ENCODE measurements at places on chromosomes 2 and 18.
A peak's percentile ranks its signal among the peaks of the same experiment; 100 is the strongest.

GRCh38 chr2:227456772-227457171 lies 15.2 kb upstream of the AGFG1 start:
- no peak for DNase-seq

- no peak for DNase-seq
These were observed 19.9 kb downstream of the ABCG5 start for GRCh38 chr2:43818761-43819160.

DNA sequence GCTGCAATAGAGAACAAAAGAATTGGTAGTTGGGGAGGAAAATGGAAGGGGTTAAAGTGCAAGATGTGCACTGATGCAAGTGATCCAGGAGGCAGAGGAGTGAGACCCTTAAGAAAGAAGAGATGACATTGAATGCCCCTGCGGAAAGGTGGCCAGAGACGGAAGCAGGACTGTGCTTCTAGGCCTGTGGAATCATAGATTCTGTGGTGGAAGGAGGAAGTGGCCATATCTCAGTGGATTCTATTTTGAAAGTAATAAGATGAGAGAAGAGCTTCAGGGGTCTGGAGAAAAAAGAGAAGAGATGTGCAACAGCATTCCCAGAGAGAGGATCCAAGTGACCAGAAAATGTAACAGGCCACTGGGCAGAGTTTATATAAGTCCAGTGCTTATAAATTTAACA lies 18.6 kb upstream of the GYPC start:
- DNase-seq: no peak

DNA sequence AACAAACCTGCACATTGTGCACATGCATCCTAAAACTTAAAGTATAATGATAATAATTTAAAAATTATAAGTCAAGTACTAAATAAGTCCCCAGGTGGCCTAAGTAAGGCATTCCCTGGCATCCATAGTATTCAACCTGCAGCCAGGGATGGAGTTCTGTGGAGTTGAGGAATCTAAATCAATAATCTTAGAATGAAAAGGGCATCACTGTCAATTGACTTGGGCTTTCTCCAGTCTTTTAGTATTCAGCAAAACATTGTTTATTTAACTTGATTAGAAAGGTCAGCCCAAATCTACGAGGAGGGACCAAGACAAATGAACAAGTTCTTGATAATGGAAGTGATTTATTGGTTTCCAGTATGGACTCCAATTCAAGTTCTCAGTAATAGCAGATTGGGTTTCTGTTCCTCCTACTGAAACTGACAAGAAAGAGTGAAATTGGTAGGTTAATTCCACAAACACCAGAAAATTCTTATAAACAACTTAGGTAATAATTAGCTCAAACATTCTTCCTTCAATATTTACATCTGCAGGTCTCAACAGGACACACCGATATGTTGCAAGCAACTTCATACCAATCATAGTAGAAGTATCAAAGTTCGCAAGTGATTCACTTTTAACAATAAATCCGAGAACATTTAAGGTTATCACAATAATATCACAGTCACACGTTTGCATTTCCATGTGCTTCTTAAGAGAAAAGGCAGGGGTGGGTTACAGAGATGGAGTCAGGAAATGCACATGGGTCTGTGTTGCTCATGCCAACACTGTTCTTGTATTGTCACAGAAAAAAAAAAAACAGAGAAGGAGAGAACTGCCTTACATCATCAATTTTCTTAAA lies 51.7 kb upstream of the EHBP1 start:
- DNase-seq: no peak

- DNase-seq: no peak
These were observed 826.4 kb downstream of the SOCS6 start for GRCh38 chr18:71115261-71115660.

- no peak for DNase-seq
These were observed 3.7 kb downstream of the FAM171B start for GRCh38 chr2:186697536-186697935.

GRCh38 chr18:49561289-49562193 lies at the start of gene LIPG:
LIPG (plus strand) TSS chr18:49562057; CDS start chr18:49562309, 252 bp downstream.
- DNase-seq: no peak

GRCh38 chr2:224524657-224525056 lies 60.5 kb downstream of the CUL3 start:
- no peak for DNase-seq

GRCh38 chr2:72793798-72794440 lies 31.9 kb downstream of the EXOC6B start:
- DNase-seq: no peak

DNA sequence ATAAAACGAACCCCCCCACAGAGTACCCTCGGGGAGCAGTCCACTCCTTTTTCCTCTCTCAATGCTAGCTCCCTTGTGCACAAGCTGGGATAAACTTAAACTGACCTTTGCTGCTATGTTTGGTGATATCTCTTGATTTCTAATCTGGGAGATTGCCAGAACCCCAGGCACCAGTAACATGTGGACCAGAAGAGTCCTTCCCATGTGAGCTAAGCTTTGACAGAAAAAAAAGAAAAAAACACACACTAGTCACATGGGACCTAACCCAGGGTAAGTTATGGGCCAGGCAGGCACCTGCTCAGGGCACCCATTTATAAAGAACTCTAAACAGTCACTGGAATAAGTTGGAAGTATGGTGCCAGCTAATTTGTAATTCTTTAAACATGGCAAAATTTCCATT lies 242.6 kb downstream of the EN1 start:
- DNase-seq: no peak

- no peak for DNase-seq
These were observed 63.6 kb downstream of the ASXL2 start for GRCh38 chr2:25814681-25815080.

- peak; percentile 19 for DNase-seq
These were observed 57.5 kb upstream of the AGPS start for GRCh38 chr2:177334940-177335543.

GRCh38 chr2:10086950-10087349 lies 6.7 kb upstream of the CYS1 start:
- no peak for DNase-seq

DNA sequence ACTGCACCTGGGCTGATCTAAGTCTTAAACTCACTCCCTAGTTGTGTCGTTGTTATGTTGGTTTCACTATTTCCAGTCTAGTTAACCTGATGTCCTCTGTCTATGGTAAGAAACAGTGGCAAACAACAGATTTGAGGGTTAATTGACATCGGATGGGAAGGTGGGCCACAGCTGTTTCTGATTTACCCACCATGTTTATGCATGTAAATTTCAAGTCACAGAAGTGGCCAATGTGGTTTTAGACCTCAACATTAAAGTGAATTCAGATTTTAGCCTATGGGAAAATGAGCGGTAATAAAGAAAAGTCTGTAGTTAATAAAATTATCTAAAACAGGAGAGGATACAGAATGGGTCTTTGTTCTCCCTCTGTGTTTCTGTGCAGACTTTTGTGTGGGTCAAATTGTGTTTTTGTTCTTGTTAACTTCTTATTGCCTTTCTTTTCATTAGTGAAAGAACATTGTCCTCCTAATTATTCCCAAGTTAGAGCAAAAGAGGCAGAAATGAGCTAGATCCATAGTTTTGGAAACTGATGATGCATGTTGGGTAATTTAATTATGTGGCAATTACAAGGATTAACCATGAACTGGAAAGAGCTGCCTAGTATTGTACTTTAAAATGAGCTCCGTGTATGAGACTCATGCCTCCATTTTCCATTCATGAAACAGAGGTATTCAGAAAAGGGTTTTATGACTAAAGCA lies 83.2 kb downstream of the LAMA3 start:
- no peak for DNase-seq

DNA sequence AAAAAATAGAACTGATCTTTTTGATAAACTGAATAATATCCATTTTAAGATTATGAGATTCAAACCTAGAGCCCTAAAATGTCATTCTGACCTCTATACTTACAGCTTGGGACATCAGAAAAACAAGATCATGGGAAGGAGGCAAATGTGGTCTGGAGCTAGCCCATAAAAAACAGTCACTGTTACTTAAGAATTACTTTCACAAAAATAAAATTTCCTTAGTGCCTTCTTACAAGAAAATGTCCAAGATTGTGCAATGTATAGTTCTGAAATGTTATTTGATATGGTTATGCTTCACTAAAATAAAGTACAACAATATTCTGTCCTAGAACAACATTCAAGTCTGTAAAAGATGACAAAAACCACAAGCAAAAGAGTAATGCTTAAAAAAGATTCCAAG lies 247.6 kb downstream of the DYM start:
- no peak for DNase-seq

DNA sequence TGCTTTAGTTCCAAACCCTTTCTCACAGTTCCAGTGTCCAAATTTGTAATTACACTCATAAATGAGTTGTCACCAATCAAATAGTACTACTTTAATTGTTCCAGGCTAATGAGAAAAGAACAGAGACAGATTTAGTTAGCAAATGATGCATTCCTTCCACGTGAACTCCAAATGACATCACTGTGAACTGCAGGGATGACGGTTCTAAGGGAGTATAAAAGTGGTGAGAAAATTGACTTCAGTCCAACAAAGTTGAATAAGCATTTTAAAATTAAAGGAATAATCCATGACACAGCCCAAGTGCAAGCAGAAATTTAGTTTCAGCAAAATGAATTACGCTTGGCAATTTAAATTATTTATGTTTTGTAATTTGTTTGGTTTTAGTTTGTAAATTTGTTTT lies 102.0 kb upstream of the LRATD1 start:
- no peak for DNase-seq

- DNase-seq: no peak
These were observed 140.6 kb downstream of the EML6 start for GRCh38 chr2:54864096-54864495.

DNA sequence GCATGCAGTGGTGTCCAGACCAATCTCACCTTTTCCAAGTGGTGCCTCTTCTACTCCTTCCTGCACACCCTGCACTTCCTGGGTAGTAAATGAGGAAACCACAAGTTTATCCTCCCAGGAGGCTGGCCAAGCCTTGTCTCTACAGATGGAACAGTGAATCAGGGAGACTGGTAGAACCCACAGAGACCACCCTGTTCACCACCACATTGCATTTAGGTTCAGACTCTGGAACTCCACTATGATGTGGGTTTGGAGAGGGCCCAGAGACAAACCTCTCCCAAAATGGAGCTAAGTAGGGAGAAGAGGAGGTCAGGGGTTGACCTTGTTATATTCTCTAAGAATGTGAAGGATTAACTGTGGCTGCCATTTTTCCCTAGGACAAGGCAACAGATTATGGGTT lies 102.8 kb upstream of the FZD7 start:
- DNase-seq: no peak

DNA sequence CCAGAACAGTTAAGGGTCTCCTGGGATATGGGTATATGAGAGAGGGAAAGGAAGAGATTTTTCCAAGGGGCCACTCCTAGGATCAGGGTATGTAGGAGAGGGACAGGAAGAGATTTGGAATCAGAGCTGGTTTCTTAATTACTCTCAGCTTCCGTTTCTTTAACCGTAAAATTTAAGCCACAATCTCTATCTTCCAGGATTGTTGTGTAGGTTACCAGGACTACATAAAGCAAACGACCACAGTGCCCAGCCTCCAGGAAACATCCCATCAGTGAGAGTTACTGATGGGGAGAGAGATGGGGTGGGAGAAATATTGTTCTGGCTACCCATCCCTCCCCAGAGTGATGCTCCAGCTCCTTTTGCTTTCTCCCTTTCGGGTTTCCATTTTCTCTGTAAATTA lies 114.6 kb upstream of the THUMPD2 start:
- no peak for DNase-seq

DNA sequence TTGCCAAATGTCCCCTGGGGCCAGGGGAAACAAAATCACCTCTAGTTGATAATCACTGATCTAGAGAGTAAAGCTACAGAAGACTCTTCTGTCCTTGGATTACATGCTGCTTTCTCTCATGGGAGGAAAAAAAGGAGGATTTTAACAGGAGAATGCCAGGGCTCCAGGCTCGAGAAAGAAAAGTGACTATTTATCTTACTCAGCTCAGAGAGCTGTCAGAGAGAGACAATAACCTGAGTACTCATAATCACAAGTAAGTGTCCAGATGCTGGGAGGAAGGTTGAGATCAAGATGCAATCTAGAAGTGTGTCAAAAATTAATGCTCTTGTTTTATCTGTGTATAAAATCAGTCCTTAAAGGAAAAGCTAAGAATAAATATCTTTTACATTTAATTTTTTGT lies 133.3 kb downstream of the PTRHD1 start:
- DNase-seq: no peak

DNA sequence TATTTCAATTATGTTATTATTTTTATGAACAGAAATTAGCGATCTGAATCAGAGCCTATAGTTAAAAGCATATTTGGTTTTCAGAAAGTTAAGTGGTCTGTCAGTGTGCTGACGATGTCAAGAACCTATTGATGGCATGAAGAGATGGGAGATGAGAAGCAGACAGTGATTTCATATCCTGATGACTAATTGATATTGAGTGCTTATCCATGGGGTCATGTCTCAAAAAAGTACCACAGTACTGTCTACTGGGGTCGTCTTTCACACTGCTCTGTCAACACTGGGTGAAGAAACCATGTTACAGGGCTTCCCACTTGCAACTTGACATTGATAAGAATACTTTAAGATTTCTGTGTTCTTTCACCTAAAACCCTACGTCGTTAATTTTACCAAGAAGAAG lies 297.1 kb downstream of the AFF3 start:
- no peak for DNase-seq

DNA sequence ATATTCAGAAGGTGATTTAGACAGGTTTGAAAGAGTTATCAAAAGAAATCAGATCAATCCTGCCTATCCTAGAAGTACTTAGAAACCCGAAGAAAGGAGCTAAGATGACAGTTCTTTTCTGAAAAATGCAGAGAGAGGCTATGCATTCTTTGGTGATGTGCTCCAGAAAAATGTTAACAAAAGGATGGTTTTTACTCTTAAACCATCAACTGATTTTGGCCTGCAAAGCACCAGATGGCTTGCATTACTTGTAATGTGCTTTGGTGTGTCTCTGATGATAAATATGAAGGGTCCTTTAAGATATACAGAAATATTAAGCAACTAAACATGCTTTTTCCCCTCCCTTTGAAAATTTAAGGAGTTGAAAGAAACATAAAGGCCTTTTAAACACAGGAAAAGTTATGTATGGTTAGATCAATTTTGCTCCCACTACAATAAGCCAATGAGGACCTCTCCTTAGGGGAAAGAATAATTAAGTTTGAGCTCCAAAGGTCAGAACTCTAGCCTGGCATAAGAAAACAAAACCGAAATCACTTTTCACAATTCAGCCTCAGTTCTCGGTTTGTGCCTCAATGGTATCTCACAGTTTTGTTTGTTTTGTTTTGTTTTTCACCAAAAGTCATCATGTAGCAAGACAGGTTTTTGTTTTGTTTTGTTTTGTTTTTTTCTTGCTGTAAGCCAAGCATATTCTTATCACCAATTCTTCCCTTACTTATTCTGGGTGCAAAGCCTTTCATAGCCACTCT lies 302.4 kb upstream of the NT5C1B start:
- no peak for DNase-seq

DNA sequence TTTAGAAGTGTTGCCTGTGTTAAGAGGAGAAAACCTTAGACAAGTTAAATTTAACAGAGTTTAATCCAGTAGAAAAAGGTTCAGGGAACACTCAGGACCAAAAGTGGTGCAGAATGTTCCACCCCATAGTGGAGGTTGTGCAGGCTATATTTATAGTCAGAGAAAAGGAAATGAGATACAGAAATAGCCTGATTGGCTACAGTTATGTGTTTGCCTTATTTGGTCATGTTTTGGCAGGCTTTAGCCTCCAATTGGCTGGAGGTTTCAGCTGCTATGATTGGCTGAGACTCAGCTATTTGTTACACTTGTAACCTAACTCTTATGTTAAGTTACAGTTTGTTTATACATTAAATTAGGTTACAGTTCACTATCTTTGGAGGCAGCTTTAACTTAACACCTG lies 4.2 kb downstream of the STAMBP start:
- no peak for DNase-seq

- DNase-seq: no peak
These were observed 46.1 kb downstream of the BCL11A start for GRCh38 chr2:60507211-60507965.
